ENCODE measurements at places on chromosomes 6 and 20.

- DNase-seq: no peak
These were observed 10.8 kb downstream of the L3MBTL3 start for GRCh38 chr6:130029163-130029562.

DNA sequence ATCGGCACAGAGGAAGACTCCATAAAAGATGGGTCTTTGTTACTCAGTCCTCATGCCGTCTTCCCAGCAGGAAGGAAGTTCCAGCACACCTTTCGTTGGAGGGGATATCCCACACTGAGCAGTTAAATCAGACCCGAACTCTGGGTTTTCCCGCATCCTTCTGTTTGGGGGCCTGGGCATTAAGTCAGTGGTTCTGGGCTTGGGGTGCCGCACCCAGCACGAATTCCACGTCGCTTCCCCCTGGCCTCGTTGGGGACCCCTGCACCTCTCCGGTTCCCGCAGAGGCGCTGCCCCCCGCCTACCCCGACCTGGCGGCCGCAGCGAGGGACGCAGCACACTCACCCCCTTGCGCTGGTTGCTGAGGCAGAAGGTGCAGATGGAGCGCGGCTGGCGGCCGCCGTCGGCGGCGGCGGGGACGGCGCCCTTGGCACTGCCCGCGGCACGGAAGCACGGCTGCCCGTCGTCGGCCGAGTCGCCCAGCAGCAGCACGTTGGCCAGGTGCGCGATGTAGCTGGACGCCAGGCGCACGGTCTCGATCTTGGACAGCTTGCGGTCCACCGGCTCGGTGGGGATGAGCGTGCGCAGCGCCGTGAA, 641 bp downstream of the TCF15 start:
- DNase-seq: no peak

GRCh38 chr6:91480402-91480801, 893.5 kb upstream of the MAP3K7 start:
- DNase-seq: no peak

DNA sequence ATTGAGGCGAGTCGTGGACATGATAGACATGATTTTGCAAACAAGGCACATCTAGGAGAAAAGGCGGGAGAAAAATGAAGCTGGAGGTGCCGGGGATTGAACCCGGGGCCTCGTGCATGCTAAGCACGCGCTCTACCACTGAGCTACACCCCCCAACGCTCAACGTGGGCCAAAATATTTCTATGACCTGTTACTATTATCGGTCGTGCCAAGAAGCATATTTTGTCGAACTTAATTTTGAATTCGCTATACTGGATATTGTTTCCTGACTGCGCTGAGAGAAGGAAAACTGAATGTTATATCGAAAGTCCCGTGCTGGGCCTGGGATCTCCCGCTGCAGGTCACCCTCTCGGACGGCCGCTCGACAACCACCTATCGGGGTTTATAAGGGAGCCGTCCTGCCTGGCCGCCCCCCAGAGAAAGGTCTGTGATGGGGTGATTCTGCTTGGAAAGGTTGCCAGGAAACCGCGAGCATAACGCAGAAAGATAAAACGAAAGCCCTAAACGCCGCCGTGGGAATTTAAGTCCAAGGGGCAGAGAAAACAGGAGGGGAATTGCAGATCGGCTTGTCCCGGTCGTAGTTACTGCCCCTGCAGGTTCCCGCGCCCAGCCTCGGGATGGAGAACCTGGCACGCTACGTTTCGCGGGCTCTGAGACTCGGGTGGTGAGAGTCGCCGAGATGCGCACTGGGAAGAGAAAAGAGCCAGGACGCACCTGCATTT, 60.0 kb downstream of the TRIM27 start:
- DNase-seq: peak; percentile 83

GRCh38 chr6:105608711-105609374, 206.0 kb upstream of the PREP start:
- no peak for DNase-seq

GRCh38 chr6:144481527-144481926, 196.4 kb downstream of the UTRN start:
- DNase-seq: no peak

DNA sequence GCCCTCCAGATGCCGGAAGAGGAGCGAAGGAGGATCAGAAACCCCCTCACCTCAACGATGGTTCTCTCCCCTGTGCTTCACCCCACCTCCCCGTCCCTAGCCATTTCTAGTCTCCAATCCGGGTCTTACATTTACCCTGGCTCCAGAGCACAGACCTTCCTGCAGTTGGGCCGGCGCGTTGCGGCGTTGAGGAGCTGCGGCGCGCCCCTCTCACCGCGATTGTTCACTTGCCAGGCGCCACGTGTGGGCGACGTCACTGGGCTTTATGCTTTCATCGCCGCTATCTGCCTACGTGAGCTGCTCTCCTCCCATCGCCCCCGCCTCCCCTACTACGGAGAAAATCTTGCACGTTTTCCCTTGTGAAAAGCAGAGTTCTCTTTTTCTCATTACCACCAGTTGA, at the start of gene CRISP2:
TSS of gene CRISP2 (minus strand) at position 198 of the 400 bp plus-strand sequence. CDS start 4,347 bp downstream, outside the sequence.
- DNase-seq: no peak

DNA sequence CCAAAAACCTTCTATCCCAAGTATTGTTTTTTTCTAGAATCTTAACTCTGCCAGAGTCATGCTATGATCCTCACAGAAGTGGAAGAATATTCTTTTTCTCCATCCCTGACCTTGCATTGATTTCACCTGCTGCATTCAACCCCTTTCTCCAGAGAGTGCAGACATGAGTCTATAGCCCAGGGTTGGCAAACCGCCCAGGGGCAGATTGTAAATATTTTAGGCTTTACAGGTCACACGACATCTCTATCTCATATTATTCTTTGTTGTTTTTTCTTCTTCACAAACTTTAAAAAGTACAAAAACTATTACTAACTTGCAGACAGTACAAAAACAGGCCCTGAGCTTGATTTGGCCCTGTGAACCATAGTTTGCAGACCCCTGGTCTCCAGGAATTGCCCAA, 112.1 kb upstream of the ASF1A start:
- DNase-seq: no peak

DNA sequence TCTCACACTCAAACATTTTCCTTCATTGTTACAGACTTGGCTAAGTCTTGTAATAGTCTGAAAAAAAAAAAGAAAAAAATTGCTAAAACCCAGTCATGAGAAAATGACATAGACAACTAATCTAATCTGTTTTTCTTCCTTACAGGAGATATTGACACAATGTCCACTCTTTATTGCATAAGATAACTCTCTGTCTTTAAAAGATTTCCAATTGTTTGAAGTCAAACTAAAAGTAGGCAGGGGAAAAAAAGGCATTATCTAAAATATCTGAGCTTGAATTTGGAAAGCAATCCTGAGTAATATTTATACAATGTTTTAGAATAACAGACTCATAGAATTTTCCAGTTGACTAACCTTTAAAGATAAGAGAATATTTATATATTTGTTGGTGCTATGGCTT, 233.0 kb upstream of the CEP162 start:
- DNase-seq: no peak

- no peak for DNase-seq
These were observed 62.2 kb downstream of the ZDHHC14 start for GRCh38 chr6:157443066-157443800.

- DNase-seq: no peak
These were observed 84.0 kb downstream of the MTHFD1L start for GRCh38 chr6:150949526-150949925.

GRCh38 chr6:166258854-166259276, 49.3 kb downstream of the PRR18 start:
- DNase-seq: peak; percentile 79

- DNase-seq: peak; percentile 51
These were observed 764 bp downstream of the DNTTIP1 start for GRCh38 chr20:45792317-45793118.

DNA sequence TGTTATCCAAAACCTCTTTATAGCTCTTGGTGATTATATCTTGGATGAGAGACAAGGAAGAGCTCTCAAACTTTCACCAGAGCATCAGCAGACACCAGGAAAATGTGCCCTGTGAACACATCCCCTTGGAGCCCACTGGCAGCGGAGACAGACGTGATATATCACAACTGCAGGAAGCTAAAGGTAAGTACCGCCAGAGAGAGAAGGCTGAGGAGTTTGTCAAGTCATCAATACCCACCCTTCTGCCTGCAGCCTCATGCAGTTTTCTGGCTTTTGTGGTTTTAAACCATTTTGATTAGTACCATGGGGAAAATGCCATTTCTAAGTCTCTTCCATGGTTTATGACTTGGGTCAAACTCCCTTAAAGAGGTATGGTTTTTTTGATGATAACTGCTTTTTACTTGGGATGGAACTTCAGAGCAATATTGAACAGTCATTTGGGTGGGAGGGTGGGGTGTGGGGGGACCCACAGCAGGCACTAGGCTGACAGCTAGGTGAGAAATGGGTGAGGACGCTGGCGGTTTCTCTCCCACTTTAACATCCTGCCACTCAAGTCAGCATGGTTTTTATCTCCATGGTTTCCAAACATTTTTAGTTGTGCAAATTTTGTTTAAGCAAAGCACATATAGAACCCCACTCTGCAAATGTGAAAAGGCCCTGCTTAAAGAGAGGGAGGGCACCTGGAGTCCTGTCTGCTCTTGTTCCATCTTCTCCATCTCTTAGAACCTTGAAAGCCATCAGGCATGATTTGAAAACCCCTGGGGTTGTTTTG, 108.4 kb downstream of the SCML4 start:
- DNase-seq: no peak

- no peak for DNase-seq
These were observed 725.4 kb upstream of the EPHA7 start for GRCh38 chr6:94144807-94145206.

DNA sequence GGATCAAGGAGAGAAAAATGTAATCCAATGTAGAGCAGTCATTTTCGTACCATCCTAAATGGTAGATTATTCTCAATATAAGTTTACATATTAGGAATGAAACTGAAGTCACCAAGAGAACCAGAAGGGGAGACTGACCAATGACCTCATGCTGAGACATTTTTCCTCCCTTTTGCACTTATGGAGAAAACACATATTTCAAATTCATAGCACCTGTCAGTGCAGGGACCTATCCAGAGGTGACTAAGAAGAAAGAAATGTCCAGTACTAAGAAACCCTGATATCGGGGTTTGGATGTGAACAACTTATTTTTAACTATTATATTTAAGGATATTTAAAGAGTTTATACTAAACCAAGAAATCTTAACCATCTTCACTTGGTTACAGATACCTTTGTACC, 16.6 kb upstream of the LYRM2 start:
- no peak for DNase-seq

DNA sequence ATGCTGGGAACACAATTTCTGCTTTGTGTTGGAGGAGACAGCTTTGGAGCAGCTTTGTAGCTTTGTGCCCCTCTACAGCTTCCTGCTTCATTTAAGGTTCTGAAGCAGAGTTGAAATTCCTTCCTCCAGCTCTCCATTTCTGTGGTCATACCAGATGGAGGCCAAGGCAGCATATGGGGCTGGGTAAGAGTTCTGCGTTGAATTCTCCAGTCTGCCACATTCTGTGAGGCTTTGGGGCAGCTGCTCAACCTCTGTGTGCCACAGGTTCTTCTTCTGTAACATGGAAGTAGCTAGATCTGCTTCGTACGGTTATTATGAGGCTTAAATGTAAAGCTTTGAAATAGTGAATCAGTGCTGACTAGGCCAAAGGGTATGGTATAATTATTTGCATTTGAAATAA, 2.9 kb upstream of the TRIM26 start:
- no peak for DNase-seq

DNA sequence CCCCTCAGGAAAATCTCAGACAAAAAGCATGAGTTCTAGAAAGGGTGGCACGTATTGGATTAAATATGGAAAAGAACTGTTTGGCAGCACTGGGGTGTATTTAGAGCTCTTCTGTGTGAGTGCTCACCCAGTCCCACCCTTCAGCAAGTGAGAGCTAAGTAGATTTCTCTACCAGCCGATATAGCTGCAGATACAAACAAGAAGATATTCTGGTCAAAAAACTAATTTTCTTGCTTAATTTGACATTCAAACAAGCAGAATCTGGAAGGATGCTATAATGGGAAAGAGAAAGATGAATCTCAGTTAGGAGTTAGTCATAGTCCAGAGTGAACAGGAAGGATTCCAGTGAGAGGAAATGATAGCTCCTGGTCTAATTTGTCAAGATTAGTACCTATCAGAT, 232.1 kb downstream of the TMEM242 start:
- no peak for DNase-seq

DNA sequence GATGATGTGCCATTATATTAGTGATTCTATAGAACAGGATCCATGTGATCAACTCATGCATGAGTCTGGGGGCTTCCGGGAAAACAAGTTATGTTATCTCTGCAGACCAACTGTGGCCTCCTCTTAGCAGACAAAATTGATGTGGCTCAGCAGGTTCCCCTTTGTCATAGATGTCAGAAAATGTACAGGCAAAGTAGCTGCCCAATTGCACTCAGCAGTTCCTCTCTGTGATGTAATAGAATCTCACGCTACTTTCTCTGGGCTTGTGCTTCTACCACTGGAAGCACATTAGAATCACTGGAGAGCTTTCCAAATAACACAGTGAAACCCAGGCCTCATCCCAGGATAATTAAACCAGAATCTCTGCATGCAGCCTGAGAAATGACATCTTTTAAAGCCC, 253.1 kb downstream of the SLC24A3 start:
- peak; percentile 23 for DNase-seq

- DNase-seq: no peak
These were observed 195.8 kb upstream of the FUT9 start for GRCh38 chr6:95819939-95820338.

- no peak for DNase-seq
These were observed 168.7 kb upstream of the FUT9 start for GRCh38 chr6:95847061-95847460.

DNA sequence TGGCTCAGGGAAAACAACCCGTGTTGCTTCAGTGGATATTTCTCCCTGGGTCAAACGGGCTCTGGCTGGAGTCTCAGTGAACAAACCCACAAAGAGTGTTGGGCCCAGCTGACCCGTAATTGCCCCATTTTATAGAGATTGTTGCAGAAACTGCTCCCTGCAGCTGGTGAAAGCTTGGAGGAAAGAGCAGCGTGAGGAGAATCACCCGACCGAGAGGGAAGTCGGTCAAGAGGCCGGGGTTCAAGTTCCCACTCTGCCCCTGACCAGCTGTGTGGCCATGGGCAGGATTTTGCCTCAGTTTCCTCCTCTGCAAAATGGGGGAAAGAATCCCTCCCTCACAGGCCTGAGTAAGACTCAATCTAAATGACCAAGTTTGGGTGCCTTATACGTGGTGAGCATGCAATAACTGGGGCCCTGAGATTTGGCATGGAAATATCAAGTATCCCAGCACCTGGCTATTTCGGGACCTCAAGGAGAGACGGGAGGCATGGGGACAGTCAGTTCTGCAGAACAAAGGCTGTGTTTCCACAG, 1.7 kb upstream of the TGM2 start:
- DNase-seq: no peak

DNA sequence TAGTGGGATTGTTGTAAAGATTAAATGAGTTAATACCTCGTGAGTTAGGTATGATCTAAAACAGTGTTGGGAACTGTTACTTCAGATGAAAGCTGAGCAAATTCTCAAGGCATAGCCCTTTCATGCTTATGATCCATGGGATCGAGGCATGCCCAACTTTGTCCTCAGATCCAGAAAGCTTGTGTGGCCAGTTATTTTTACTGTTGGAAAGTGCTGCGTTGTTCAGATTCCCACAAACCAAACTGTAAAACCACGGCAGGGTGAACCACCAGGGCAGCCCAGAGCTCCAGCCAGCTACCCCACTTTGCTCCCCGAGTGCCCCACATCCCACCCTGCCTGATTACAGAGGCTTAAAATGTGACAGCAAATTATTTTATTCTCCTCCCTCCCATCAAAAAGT, 139.3 kb upstream of the RIN2 start:
- no peak for DNase-seq

- DNase-seq: no peak
These were observed 1.1 kb downstream of the AIG1 start for GRCh38 chr6:143061597-143062385.

- DNase-seq: no peak
These were observed 53.1 kb downstream of the MAP3K7 start for GRCh38 chr6:90533615-90534336.
